ENCODE measurements at places on chromosomes 1 and 21. TPM values are rescaled to one million over a fixed set of nuclear protein-coding genes. Genes with fewer than 3 reads are reported as not detected.

DNA sequence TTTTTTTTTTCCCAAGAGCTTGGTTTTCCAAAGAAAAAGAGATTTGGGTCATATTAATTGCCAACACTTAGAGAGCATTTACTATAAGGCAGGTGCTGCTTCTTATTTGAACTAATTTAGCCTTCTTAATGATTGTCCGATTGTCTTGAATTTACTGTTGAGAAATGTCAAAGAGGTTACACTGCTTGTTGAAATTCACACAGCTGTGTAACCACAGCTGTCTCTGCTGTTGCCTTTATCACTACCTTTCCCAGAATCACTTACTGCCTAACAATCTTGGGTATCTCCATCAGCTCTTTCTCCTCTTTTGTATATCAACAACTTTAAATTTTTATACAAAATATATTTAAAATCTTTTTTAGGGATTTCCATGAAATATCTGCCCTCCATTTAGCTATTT is 115.6 kb downstream of the UCHL5 start:
- no peak for DNase-seq

- no peak for DNase-seq
Observed at GRCh38 chr21:42844411-42845113, 34.8 kb downstream of the WDR4 start.

Gene LSM10
- 14.4 TPM for total RNA-seq

- no peak for DNase-seq
Observed at GRCh38 chr1:68324316-68324715, 92.0 kb upstream of the WLS start.

- no peak for DNase-seq
Observed at GRCh38 chr1:92485381-92486250, 1.1 kb downstream of the GFI1 start.
